ENCODE measurements at places on chromosomes 7 and 10.

DNA sequence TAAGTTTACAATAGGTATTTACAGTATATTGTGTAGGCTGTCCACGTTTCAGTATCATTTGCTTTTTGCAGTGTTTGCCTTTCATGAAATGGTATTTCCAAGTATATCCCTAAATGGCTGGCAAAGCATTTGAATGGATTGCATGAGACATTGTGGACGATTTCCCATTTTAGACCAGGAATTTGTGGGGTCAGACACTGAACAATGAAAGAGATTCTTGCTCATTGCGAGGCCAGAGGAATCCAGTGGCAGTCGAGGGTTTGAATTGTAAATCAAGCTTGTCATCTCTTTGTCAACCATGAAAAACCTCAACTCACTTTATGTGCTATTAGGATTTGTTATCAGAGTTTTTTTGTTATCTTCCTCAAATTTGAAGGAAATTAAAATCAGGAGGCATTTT lies 70.8 kb downstream of the CREB5 start:
- DNase-seq, result no peak

DNA sequence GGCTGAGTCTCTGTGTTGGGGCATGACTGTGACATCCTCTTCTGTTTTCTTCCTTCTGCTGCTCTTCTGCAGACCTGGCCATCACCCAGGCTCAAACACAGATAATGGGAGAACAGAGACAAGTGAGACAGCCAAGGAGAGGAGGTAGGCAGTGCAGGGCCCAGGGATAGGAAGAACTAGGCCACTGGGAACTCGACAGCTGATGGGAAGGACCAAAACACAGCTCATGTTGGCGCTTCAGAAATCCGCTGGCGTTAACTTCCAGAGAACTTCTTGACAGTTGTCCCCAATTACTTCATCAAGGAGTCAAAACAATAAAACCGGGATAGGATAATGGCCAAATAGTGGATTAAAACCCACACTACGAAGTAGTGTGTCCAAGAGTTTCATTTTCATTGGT lies 97.0 kb upstream of the PALS2 start:
- DNase-seq, result no peak

GRCh38 chr10:123007558-123008354 lies 839 bp downstream of the IKZF5 start:
- no peak for DNase-seq

GRCh38 chr7:44396931-44397545 lies 71.6 kb upstream of the CAMK2B start:
- peak; percentile 77 for DNase-seq

DNA sequence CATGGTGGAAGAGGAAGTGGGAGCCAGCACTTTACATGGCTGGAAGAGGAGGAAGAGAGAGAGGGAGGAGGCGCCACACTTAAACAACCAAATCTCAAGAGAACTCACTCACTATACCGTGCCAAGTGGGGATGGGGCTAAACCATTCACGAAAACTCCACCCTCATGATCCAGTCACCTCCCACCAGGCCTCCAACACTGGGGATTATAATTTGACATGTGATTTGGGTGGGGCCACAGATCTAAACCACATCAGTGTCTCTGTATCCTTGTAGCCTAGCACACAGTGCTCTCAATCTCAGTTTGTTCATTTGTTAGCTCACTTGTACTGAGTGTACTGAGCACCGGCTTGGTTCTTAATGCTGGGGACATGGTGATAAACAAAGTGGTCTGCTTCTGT lies 228.3 kb downstream of the BUB3 start:
- DNase-seq, result no peak

GRCh38 chr10:8321990-8322389 lies 267.5 kb downstream of the GATA3 start:
- DNase-seq, result no peak

- DNase-seq, result no peak
These were observed 177.7 kb upstream of the SP8 start for GRCh38 chr7:20964281-20964918.

- no peak for DNase-seq
These were observed 33.5 kb downstream of the FIGNL1 start for GRCh38 chr7:50416527-50417182.
